ENCODE measurements at places on chromosomes 3 and 15.

GRCh38 chr3:164360738-164361406 is 717.4 kb downstream of the SI start:
- DNase-seq = no peak

GRCh38 chr3:97835761-97836160 is 13.9 kb downstream of the CRYBG3 start:
- no peak for DNase-seq

- DNase-seq = no peak
Measured at GRCh38 chr3:169148448-169149348, 514.8 kb downstream of the MECOM start.

DNA sequence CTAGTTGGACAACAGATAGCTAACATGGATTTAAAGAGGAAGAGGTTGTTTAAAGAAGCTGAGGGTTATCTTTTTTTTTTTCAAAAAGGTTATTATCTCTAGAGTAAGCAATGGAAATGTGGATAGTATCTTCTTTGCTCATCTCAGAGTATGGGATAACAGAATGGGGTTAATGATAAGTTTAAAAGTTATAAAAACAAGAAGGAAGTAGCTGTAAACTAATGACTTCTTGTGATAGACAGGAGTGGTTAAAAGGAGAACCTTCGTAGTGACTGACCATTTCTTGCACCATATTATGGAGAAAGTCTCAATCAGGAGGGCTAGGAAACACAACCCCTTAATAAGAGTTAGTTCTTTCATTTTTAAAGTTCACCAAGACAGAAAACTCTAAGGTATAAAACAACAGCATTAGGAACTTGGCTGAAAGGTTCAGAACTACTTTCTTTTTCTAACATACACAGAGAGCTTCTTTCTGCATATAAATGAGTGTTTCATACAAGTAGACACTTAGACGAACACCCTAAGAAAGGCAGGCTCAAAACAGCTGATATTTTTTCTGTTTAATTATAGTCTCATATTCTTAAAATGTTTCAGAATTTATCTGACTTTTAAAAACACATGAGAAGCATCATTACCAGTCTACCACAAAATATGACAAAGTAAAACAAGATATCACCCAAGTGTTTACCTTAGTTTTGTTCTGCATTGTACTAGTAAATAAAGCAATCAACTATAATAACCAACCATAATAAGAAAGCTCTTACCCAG is 140.0 kb downstream of the MEIS2 start:
- DNase-seq = no peak

DNA sequence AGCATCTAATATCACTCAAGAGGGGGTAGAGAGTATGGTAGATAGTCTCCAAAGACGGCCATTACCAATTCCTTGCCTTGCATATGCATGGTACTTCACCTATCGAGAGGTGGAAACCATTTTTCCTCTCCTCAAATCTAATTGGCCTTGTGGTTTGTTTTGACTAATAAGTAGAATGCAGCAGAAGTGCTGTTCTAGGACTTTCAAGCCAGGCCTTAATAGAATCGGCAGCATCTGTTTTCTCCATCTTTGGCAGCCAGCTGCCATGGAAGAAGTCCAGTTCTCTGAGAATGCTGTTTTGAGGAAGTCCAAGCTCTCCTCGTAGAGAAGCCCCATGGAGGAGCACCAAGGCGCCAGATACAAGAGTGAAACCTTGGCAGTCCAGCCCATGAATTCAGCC is 59.1 kb upstream of the RASGRP1 start:
- no peak for DNase-seq

- no peak for DNase-seq
Measured at GRCh38 chr3:124858275-124858674, 28.9 kb downstream of the ITGB5 start.

- no peak for DNase-seq
Measured at GRCh38 chr15:36807134-36807764, 227.8 kb downstream of the CDIN1 start.

DNA sequence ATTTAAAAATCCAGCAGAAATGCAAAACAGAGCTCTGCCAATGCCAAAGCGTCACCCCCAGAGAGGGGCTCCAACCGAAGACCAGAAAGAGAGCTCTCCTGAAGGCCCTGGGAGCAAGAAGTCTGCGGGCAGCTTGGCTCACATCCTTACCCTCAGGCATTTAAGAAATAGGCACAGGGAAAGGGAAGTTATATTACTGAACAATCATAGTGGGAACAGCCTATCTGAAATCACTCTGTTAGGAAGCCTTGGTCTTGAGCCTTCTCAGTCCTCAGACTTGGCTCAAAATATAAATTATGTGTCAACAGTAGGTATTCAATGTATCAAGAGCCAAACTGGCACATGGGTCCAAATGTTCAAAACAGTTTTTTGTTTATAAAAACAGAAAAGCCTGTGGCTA is 10.3 kb upstream of the PPARG start:
- no peak for DNase-seq

- DNase-seq = no peak
Measured at GRCh38 chr3:14481646-14482036, 58.5 kb downstream of the GRIP2 start.

DNA sequence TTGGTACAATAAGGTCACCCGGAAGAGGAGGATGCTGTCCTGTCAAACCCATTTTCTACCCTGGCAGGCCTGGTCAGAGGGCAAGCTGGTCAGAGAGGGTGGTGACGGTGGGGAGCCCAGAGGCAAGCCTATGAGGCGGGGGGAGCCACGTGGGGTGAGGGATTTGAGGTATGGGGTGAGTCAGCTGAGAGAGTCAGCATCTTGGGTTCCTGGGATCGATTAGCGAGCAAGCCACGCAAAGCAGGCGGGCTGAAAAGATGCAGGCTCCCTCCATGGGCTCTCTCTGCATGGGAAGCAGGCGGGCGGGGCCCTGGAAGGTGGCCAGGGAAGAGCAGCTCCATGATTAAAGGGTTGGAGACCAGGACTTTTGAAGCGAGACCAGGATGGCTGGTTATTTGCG is 48.1 kb downstream of the MAGEF1 start:
- DNase-seq = peak; percentile 23

DNA sequence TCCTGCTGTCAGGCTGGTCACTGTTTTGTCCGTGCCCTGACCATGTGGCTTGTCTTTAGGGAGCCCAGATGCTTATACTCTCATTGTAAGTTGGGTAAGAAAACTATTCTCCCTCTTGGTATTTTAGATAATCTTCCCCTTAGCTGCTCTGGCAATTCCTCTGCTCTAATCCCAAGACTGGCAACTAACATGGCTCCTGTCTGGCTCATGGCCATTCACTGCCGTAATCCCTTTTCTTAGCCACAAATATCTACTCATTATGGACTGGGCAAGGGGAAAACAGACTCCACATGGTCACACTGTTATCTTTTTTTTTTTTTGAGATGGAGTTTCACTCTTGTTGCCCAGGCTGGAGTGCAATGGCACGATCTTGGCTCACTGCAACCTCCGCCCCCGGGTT is 38.8 kb downstream of the TYRO3 start:
- no peak for DNase-seq

DNA sequence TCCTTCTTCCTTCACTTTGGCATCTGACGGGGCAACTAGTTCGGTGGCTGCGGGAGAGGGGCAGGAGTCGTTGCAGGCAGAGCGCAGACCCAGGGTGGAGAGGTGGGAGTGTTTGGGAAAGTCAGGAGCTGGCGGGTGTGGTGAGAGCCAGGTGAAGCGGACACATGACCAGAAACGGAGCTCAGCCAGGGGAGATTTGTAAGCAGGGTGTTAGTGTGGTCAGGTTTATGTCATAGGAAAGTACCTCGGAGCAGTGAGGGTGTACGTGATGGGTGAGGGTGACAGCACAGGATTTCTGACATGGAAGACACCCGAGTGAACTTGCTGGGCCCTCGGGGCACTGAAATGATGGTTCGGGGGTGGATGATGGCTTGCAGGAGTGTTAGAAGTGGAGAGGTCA is 247.4 kb upstream of the TPM1 start:
- no peak for DNase-seq

DNA sequence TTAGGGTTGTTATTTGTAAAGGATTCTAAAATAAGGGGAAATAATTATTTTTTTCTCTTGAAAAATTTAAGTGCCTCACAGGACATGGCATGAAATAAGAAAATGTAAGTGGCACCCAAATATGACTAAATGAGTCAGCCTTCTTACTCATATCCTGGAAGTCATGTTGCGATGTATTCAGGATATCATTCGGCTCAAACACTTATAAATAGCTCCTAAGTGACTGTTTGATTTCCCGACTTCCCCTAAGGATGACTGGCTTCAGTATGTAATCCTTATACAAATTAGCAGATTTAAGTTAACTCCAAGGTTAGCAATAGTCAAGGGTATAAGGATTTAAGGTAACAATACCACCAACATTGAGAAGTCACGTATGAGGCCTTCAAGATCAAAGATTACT is 57.3 kb upstream of the OSTN start:
- DNase-seq = peak; percentile 49

DNA sequence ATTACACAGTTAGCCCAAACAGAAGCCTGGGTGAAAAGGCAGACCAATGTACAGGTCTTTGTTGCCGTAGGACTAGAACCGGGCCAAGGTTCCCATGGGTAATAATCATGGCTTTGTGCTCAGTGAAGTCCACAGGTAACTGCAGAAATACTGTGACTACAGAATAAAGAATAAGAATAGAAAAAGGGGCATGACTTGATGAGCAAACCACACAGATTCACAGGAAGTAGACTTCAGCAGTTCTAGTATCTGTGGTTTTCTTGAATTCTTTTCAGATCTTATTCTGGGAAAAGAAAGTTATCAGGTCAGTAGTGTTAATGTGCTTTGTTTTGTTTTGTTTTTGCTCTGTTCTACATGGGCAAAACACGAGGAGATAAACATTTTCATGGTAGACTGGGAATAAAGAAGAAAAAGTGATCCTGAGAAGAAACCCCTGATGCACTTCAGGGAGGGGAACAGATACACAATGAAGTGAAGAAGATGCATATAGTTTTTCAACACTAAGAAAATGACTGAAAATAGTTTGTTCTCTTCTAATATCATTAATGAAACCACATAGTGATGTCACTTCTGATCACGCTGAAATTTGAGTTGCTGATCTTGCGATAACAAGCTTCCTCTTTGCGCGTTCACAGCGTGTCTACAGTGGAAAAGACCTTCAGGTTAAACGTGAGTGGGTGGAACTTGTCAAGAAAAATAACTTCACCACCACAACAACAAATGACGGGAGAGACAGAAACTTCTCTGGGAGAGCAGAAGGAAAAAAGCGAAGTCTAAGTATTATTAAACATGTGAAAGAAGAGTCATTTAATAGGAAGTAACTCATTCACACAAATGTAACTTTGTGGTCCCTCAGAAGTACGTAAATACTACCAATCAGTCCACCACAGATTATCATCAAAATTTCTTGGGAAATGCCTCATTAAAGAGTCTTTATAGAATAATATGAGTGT is 315.8 kb upstream of the SATB1 start:
- no peak for DNase-seq

GRCh38 chr3:112005091-112005672 is 6.5 kb downstream of the TAGLN3 start:
- no peak for DNase-seq

DNA sequence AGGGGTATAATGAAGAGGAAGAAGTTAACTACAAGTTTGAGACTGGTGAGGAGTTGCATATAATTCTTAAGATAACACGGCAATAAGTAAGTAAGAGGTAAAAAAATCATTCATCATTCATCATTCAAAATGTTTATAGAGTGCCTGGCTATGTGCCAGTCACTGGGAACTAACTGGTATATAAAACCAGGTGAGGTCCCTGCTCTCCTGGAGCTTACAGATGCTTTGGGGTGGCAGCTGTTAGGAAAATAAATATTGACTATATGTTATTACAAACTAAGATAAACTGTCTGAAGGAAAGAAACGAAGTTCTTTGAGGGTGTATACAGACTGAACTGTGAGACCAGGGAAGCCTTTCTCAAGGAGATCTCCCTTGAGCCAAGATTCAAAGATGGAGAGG is 2.9 kb downstream of the CASR start:
- DNase-seq = no peak

- no peak for DNase-seq
Measured at GRCh38 chr3:63048367-63049326, 173.4 kb upstream of the CADPS start.

DNA sequence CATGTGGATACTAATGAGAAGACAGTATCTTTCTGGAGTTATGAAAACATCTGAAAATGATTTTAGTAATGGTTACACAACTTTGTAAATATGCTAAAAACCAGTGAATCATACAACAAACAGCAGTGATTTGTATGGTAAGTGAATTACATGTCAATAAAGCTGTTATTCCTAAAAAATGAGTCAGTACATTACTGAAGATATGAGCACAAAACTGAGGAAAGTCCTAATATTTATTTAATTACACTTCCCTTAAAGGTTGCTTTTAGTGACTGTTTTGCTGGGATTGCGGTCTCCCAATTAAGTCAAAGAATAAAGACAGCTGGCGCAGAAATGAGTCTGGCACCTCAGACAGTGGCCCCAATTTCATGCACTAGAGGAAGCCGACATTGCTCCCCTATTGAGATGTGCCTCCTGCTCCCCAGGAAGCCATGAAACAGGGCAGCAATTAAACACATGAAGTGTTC is 50.9 kb upstream of the FSIP1 start:
- DNase-seq = peak; percentile 43

DNA sequence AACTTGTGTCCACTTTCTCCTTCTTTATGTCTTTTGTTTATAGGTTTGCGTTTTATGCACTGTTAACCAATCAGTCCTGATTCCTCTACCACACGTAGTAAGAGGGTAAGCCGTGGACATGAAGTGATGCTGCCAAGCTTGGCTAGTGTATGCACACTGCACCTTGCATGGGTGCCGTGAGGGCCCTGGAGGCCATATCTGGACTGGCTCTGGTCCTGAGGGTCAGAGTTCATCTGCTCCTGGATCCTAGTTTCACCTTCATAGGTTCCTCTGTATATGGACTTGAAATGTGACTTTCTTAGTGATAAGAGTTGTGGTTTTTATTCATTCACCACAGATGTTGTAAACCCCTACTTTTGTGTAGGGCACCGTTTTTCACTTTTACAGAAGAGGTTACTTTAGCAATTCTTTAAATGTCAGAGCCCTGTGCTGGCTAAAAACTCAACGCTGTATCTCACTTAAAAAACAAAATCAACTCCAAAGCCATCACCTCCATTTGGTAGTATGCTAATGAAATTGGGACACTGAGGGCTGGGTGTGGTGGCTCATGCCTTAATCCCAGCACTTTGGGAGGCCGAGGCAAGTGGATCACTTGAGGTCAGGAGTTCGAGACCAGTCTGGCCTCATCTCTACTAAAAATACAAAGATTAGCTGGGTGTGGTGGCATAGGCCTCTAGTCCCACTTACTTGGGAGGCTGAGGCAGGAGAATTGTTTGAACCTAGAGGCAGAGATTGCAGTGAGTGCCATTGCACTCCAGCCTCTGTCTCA is 22.9 kb downstream of the SIAH2 start:
- DNase-seq = no peak

DNA sequence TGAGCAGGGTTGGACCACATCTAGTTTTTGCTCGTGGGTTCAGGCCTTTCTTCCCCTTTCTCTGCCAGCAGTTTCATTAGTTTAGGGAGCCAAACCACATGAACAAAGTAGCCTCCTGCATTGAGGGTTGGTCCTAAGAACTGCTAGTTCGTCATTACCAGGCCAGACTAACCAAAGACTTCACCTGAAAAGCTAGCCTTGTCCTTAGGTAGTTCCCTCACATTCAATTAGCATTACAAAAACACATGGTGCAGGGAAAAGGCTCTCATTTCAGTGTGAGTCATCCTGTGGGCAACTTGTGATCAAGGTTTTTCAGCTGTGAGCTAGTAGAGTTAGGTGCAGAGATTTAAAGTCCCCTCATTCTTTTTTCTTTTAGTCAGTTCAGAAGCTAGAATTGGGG is 279.3 kb upstream of the CTNNB1 start:
- DNase-seq = no peak

All from fibroblast of the conjunctiva (primary cell).